ENCODE measurements at places on chromosomes 5 and 9. TPM values are rescaled to one million over a fixed set of nuclear protein-coding genes. Genes with fewer than 3 reads are reported as not detected.

The PARP8 gene
- total RNA-seq, result 184 TPM

The PDE6A gene
- total RNA-seq, result not detected

DNA sequence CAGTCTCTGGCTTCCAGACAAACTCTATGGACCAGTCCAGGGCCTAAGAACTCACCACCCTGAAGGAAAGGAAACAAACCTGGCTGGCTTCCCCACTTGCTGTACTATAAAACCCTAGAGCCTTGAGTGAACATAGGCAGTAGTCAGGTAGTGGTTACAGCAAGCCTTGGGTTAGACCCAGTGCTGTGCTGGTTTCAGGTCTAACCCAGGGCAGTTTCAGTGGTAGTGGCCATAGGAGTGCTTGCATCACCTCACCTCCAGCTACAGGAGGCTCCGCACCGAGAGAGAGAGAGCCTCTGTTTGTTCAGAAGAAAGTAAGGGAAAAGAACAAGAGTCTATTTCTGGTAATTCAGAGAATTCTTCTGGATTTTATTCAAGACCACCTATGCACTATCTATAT lies 714.1 kb upstream of the CDH10 start:
- DNase-seq, result no peak

The PRDM9 gene
- total RNA-seq, result not detected

The INSL4 gene
- total RNA-seq, result not detected

DNA sequence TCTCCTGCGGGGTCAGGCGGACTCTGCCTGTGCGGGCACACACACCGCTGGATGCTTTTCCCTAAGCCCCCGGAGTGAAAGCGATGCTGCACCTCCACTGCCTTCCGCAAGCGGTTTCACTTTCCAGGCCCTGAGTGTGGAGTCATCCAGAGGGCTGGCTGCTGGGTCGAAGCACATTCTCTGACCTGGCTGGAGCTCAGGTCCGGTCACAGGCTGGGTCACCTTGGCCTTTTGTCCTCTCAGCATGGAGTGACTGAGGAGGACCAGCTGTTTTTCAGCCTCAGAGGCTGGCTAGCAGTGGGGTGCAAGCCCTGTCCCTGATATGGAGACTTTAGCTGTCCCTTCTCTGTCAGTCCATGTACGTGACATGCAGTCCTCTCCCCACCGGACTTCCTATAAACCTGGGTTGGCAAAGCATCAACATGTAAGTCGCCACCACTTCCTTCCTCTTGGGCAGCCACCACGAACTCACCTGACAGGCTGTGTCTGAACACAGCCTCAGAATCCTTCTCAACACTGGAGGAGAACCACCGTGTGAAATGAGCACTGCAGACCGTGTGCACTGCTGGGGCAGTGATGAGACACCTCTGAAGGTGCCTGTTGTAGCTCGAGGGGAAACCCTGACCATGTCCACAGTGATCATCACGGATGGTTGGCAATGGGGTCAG lies 51.3 kb downstream of the GADD45G start:
- DNase-seq, result no peak

- DNase-seq, result no peak
These were observed 86.1 kb upstream of the LRRTM2 start for GRCh38 chr5:138961221-138961620.

Data from CD4-positive, alpha-beta memory T cell (primary cell).